ENCODE measurements at places on chromosomes 12 and 14. TPM values are rescaled to one million over a fixed set of nuclear protein-coding genes. Genes with fewer than 3 reads are reported as not detected.

The PRB2 gene
- total RNA-seq: not detected

The SUOX gene
- total RNA-seq: 17.0 TPM

The TRHDE gene
- 9.1 TPM for total RNA-seq

The RNASE13 gene
- total RNA-seq: not detected

The PTPN21 gene
- 3.7 TPM for total RNA-seq

The TMEM121 gene
- total RNA-seq: 1.9 TPM

The LTB4R2 gene
- 0.64 TPM for total RNA-seq

The FOXA1 gene
- not detected for total RNA-seq

The USP44 gene
- total RNA-seq: 0.02 TPM

The ADSS1 gene
- 0.84 TPM for total RNA-seq

The PYM1 gene
- total RNA-seq: 26.8 TPM

The ENDOU gene
- total RNA-seq: not detected

The C12orf60 gene
- total RNA-seq: 0.69 TPM

The PRH2 gene
- not detected for total RNA-seq

The PLEKHG7 gene
- total RNA-seq: not detected

The BCL2L14 gene
- total RNA-seq: 6.7 TPM

The MYF6 gene
- total RNA-seq: not detected

The DAO gene
- total RNA-seq: not detected

All from M059J (cell line).